Stimulated activated naive B cell treated with anti-CD40 and anti-IgM and Interleukin-4, amounts not matched to agents 10 μg/mL and 1 μg/mL and 100 μg/mL, for 72 hours (primary cell): ENCODE measurements at places on chromosomes 13 and 19.

DNA sequence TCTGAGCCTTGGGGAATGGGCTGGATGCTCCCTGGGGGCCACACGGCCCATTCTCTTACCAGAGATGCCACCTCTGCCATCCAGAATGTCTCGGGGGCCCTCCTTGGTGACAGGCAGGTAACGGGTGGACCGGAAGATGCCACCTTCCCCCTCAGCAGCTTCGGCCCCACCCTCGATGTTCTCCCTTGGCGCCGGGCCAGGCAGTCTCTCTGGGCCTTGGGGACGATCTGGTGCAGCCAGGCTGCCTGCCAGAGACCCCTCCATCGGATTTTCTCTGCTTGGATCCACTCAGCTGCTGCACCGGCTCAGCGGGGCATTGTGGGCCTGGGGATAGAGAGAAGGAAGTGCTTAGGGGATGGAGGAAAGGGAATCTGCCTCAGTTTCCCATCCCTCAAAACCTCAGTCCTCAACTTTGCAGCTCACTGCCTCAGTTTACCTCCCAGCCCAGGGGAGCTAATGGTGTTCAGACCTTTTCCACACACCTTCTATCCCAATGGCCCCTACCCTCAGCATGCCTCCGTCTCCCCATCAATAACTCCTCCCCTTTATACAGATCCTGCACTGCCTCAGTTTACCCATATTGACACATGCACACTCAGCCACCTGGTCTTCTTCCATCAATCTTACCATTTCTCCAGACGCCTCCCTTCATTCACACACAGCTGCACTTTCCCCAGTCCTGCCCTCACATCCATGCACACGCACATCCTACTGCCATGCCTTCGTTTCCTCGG is 1.5 kb downstream of the WIZ start:
- no peak for DNase-seq

DNA sequence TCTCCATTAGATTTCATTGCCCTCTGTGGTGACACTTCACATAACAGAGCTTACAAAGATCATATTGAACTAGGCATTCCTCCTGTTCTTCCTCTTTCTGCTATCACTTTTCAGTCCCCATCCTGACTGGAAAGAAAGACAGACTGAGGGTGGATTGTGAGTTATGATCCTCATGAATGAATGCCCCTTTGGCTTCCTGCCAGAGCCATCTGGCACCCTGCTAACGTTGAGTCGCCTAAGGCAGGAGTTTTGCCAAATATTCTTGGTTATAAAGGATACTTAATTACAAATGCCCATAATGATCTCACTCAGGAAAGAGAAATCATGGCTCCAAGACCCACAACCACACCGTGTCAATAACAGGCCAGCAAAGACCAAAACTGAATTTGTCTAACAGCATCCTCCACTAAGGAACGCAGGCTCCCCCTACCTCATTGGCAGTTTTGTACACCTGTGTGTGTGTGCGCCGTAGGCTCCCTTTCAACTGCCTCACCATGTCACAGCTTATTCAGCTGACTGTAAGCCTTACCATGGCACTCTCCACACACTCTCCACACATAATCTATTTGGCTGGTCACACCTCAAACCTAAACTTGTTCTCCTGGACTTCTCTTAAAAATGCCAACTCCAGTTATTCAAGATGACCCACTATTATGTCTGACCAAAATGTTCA is 15.5 kb downstream of the ZNF211 start:
- no peak for DNase-seq

DNA sequence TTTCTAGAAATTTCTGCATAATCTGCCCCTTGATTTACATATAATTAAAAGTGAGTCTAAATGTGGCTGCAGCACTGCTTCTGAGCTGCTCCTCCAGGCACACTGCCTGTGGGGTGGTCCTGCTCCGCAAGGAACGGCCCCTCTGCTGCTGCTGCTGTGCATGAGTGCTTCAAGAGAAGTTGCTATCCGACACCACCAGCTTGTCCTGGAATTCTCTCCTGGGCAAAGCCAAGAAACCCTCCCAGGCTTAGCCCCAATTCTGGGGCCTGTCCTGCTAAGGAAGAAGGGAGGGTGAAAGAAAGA is 7.5 kb upstream of the PDCD5 start:
- DNase-seq, result no peak

GRCh38 chr13:111304603-111305289 is 15.7 kb upstream of the TEX29 start:
- no peak for DNase-seq

DNA sequence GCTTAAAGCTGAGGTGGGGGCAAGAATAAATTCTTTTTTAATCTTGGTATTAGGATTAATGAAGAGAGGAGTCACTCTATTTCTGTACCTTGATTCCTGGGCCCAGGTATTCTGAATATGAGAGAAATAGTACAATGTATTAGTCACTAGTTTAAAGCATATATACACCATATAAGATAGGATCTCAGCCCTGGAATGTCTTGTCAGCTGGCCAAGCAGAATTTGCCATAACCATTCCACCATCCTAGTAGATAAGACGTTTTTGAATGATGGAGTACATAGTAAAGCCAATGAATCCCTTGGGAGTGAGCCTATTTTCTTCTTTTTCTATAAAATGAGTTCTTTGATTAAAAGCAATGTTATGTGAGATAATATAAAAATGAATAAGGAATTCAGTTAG is 55.6 kb downstream of the UFM1 start:
- DNase-seq, result no peak

GRCh38 chr13:31442571-31442970 is 242.8 kb downstream of the B3GLCT start:
- DNase-seq, result no peak

DNA sequence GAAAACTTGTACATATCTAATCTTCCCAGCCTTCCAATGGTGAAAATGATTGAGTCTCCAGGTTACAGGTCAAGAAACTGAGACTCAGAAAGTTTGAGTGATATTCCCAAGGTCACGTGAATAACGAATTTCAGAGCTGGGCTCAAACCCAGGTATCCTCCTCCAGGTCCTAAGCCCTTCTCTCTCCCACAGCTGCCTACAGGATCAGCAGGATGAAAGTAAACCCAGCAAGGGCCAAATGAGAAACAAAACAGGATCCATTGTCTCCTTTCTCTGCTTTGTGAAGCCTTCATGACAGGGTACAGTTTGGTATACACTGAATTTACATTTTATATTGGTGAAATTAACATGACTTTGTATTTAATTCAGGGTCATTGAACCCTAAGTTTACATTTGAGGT is 208.1 kb downstream of the RBM26 start:
- DNase-seq, result no peak

DNA sequence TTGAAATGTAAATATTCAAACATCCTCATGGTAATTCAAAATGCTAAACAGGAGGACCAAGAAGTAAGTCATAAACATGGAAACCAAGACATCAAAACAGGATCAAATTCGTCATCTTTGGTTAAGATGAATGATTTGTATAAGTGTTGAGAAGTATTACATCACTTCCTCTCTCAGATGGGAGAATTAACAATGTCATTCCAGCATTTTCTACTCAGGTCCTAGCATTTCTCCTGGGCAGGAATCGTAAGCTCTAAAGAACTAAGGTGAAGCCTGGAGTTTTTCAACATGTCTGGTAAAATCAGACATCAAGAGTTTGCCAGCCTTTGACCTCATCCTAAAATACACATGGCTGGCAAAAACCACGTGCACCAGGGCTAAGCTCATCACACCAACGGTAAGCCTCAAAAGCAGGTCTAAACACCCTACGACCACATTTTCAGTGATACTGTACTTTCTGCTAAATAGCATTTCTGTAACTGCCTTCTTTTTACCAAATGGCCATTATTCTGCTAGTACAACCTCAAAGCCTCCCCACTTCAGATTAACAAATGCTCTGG is 24.8 kb downstream of the RANBP3 start:
- no peak for DNase-seq

- DNase-seq, result peak; percentile 46
These were observed 12.4 kb downstream of the TMEM272 start for GRCh38 chr13:51832471-51833152.

DNA sequence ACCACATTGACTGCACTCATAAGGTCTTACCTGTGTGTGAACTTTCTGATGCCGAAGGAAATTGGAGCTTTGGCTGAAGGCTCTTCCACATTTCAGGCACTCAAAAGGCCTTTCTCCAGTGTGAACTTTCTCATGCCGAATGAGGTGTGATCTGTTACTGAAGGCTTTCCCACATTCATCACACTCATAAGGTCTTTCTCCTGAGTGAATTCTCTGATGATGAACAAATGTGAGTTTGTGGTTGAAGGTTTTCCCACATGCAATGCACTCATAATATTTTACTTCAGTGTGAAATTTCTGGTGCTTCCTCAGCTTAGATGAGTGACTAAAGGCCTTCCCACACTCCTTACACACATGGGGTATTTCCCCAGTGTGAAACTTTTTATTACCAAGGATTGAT is 5.7 kb downstream of the ZNF132 start:
- DNase-seq, result no peak

GRCh38 chr19:46221981-46222610 is 7.4 kb upstream of the IGFL1 start:
- DNase-seq, result no peak

- no peak for DNase-seq
These were observed 62.2 kb upstream of the TM9SF2 start for GRCh38 chr13:99439048-99439447.

DNA sequence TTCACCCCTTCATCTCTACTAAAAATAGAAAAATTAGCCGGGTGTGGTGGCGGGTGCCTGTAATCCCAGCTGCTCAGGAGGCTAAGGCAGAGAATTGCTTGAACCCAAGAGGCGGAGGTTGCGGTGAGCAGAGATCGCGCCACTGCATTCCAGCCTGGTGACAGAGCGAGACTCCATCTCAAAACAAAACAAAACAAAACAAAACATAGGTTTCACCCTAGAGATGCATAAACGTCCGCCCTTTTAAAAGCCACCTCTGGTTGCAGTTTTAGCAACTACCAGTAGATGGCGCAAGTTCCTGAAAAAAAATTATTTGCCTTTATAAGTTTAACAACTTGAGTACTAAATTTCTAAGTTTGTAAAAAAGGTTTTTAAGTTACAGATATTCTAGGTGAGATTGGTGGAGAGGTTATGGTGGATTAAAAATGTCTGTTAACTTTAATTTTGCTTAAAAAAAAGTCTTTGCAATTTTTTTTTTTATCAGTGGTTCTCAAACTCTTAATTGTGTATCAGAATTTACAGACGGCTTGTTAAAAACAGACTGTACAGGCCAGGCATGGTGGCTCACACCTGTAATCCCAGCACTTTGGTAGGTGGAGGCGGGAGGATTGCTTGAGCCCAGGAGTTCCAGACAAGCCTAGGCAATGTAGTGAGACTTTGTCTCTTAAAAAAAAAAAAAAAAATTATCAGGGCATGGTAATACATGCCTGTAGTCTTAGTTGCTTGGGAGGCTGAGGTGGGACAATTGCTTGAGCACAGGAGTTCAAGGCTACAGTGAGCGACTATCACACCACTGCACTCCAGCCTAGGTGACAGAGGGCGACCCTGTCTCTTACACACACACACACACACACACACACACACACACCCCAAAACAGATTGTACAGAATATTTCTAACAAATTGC is 42.1 kb downstream of the NAA16 start:
- peak; percentile 1 for DNase-seq

DNA sequence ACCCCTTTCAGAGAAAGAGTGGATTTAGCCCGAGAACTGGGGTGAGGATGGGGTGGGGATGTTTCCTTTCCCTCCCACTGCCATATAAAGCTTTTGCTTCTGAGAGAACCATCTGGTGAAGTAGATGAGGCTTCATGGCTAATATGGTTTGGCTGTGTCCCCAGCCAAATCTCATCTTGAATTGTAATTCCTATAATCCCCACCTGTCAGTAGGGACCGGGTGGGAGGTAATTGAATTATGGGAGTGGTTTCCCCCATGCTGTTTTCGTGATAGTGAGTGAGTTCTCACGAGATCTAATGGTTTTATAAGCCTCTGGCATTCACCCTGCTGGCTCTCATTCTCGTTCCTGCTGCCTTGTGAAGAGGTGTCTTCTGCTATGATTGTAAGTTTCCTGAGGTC is 270.9 kb downstream of the LMO7 start:
- DNase-seq, result no peak

- DNase-seq, result no peak
These were observed 108.2 kb upstream of the WASF3 start for GRCh38 chr13:26449063-26449848.
